ENCODE measurements at places on chromosomes 3 and 15. TPM values are rescaled to one million over a fixed set of nuclear protein-coding genes. Genes with fewer than 3 reads are reported as not detected.

SLC35G2 gene
- 4.2 TPM for total RNA-seq

LRRIQ4 gene
- total RNA-seq, result not detected

DOCK3 gene
- 0.51 TPM for total RNA-seq

ACSBG1 gene
- 1.5 TPM for total RNA-seq

DAZL gene
- total RNA-seq, result not detected

MUSTN1 gene
- total RNA-seq, result 45.2 TPM

DNAH12 gene
- 0.21 TPM for total RNA-seq

C2CD4B gene
- total RNA-seq, result 20.2 TPM

CYP1A2 gene
- not detected for total RNA-seq

MYL3 gene
- 33.1 TPM for total RNA-seq

TMEM158 gene
- total RNA-seq, result 2.4 TPM

SCAANT1 gene
- not detected for total RNA-seq

ISG20 gene
- 5.1 TPM for total RNA-seq

UTS2B gene
- not detected for total RNA-seq

IL20RB gene
- total RNA-seq, result 5.4 TPM

LIPH gene
- total RNA-seq, result 1.3 TPM

LAMB2 gene
- total RNA-seq, result 581 TPM

PLXNB1 gene
- total RNA-seq, result 48.2 TPM

All from tongue (tissue), 3 donors.